ENCODE measurements at places on chromosomes 2 and 18. TPM values are rescaled to one million over a fixed set of nuclear protein-coding genes. Genes with fewer than 3 reads are reported as not detected.

GRCh38 chr18:55633032-55633431 is 45.0 kb upstream of the TCF4 start:
- DNase-seq = no peak

GRCh38 chr2:189836644-189837043 is 52.4 kb downstream of the PMS1 start:
- no peak for DNase-seq

DNA sequence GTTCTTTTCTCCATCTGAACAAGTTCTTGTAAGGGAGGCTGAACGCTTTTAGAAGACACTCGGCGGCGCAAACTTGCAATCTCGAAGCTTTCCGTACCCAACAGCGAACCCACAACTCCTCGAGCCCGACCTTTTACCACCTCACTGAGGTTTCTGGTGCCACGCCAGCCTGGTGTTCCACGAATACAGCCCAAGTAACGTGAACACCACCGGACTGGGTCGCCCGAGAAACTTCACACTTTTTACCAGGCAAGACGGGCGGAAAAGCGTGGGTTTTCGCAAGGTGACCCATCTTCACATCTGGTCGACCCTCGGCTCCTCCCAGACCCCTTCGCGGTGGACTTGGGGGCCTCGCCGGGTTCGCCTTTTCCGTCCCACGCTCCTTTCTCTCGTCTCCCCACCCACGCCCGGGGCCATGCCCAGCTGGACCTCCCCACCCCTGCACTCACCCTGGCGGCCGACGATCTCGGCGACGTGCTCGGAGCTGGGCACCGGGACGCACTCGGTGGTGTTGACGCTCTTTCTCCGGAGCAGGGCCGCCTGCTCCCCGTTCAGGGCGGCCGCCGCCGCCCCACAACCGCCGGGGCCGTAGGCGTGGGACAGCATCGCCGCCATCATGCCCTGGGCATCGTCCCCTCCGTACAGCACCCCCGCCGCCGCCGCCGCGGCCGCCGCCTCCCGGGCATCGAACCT is 1.2 kb downstream of the MEX3C start:
- DNase-seq = peak; percentile 63

GRCh38 chr18:61352611-61353010 is 19.4 kb downstream of the CDH20 start:
- DNase-seq = no peak

DNA sequence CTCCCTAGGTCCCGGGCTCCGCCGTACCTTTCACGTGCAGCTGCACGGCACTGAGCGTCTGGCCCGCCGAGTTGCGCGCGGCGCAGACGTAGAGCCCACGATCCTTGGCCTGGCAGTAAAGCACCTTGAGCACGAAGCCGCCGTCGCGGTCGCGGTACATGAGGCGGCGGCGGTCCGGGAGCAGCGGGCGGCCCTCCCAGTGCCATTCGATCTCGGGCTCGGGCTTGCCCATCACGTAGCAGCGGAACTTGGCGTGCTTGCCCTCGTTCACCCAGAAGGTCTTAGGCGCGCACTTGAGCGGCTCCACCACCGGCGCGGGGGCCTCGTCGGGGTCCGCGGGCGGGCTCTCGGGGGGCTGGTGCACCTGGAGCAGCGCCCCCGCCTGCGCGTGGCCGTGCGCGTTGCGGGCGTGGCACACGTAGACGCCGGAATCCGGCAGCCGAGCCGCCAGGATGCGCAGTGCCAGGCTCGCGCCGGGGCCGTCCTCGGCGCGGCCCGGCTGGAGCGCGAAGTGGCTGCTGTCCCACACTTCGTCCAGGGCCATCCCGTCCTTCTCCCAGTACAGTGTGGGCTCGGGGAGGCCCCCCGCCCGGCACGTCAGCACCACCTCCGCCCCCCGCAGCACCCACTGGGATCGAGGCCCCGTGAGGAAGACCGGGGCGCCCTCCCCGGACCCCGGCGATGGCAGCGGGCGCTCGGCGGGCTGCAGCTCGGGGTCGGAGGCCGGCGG is 980 bp downstream of the OBSL1 start:
- DNase-seq = no peak

DNA sequence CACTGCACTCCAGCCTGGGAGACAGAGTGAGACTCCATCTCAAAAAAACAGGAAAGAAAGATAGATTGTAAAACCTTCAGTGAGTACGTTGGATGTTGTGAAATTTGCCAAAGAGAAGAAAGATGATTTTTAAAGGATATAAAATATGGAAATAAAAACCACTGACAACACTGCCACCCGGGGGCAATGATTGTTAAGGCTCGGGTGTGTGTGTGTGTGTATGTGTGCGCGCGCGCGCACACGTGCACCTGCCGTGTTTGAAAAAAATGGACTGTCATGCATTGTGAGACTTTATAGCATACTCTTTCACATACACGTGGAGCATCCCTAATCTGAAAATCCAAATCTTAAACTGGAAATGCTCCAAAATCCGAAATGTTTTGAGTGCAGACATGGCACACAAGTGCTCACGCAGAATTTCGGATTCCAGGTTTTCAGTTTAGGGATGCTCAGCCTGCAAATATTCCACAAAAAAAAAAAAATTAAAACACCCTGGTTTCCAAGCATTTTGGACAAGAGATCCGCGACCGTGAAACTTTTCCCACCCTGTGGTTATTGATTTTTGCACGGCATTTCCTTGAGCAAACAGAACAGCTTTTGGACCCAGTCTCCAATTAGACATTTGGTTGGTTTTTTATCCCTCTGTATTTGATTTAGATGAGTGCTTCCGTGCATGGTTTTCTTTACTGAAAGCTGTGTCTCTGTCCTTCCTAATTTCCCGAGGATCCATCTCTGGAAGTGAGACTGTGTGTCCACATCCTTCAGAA is 269.2 kb downstream of the AGAP1 start:
- no peak for DNase-seq

DNA sequence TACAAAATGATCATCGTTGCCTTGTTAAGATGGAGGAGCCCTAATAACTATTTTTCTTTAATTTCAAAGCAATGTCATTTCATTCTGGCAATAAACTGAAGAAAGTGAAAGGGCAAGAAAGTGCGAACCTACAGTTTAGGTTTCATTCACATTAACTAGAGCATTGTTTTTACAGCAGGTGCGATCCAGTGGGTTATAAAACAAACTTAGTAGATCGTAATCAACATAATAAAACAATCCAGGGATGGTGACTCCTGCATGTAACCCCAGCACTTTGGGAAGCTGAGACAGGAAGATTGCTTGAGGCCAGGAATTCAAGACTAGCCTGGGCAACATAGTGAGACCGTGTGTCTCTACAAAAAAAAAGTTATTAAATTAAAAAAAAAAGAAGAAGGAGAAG is 51.1 kb downstream of the AP1S3 start:
- no peak for DNase-seq

DNA sequence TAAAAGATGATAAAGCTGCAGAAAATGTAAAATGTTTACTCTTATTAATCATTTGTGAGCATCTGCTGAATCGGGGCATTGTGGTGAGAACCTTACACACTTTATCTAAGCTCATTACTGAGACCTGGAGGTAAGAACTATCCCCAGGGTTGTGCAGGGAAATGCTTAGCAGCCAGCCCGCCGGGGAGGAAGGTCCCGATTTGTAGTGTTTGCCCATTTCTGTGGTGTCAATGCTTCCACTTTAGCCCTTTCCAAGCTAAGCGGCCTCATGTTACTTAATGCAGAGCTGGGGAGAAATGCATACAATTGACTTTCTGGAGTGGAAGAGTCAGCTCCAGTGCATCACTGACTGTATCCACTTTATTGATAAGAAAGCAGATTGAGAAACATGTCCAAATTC is 20.8 kb upstream of the KCNK3 start:
- DNase-seq = no peak

- DNase-seq = no peak
Observed at GRCh38 chr2:98634406-98635092, 26.2 kb downstream of the UNC50 start.

GRCh38 chr2:178084273-178084672 is 11.7 kb upstream of the PDE11A start:
- no peak for DNase-seq

GRCh38 chr18:54444319-54444914 is 86.7 kb downstream of the C18orf54 start:
- DNase-seq = peak; percentile 55

DNA sequence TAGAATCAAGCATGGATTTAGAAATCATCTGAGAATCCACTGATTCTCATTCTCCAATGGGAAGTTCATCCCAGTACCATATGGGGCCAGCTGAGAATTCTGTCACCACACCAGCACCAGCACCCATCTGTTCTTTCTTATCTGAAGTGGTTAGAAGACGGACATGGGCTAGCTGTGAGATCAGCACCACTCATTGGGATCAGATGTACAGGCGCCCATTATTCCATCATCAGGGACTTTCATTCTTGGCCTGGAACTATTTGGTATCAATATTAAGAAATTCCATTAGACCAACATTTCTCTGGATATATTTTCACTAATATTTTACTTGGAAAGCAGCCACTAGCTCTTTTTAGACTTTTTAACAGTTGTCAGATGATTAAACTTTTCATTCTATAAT is 185.9 kb upstream of the LINC00305 start:
- no peak for DNase-seq

DNA sequence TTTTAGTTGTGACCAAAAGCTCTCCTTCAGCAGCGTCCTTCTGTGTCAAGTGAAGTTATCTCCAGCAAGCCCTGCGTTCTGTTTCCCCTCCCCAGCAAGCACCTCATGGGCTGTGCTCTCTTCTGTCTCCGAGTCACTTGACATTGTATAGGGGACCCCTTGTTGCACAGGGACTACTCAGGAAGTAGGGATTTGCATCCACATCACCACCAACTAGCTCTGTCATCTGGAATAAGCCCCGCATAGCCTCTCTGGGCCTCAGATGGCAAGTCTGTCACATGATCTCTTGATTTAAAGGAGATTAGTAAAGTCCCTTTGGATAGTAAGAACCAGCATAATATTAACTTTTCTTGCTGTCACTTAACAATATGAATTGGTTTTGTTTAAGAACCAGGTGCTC is 32.0 kb upstream of the STPG4 start:
- no peak for DNase-seq

DNA sequence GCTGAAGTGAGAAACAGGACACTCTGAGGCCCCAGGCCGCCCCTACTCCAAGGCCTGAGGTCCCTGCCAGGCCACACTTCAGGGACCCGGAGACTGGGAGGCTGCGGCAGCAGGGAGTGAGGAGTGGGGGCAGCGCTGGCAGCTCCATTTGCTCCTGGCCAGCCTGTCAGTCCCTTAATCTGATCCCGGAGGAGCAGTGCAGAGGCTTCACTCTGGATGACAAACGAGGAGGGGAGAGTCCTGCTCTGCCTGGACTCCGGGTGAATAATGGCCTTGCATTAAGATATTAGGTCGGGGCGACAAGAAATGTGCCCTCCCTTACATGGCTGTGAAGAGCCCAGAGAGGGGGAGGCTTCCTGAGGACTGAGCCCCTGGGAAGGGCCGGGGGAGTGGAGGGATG is 14.3 kb upstream of the PRSS56 start:
- no peak for DNase-seq

DNA sequence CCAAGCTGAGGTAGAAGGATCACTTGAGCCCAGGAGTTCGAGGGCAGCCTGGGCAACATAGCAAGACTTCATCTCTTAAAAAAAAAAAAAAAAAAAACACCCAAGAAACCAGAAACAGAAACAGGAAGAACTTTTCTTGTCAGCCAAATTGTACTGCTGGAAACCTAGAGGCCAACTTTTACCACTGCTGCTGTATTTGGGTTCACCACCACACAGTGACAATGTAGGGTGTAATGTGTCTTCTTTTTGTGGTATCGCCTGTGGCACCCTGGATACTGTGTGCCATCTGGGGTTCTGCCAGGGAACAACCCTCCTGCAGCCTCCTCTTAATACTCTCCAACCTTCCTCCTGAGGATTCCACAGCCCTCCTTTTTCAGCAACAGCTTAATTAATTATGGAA is 72.6 kb downstream of the STK39 start:
- DNase-seq = no peak

- DNase-seq = no peak
Observed at GRCh38 chr18:38572554-38573111, 1007.0 kb upstream of the CELF4 start.

DNA sequence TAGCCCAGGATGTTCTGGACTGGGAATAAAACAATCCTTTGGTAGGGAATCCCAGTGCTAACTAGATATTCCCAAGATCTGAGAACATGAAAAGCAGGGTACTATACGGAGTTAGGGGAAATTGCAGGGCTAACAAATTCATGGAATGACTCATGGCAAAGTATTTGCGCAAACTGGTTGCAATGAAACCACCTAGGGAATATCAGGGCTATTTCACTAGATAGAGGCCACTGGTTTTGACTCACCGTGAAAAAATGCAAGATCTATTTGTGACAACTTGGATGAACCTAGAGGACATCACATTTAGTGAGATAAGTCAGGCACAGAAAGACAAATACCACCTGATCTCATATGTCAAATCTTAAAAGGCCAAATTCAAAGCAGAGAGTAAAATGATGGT is 233.3 kb downstream of the MBD2 start:
- no peak for DNase-seq

GRCh38 chr2:30710016-30710415 is 97.2 kb downstream of the CAPN13 start:
- DNase-seq = peak; percentile 20

- DNase-seq = no peak
Observed at GRCh38 chr2:144376460-144376859, 143.5 kb downstream of the ZEB2 start.

TCF23 gene
- 0.42 TPM for total RNA-seq

SMAD7 gene
- 23.2 TPM for total RNA-seq
